ENCODE measurements at places on chromosomes 5 and 9.

DNA sequence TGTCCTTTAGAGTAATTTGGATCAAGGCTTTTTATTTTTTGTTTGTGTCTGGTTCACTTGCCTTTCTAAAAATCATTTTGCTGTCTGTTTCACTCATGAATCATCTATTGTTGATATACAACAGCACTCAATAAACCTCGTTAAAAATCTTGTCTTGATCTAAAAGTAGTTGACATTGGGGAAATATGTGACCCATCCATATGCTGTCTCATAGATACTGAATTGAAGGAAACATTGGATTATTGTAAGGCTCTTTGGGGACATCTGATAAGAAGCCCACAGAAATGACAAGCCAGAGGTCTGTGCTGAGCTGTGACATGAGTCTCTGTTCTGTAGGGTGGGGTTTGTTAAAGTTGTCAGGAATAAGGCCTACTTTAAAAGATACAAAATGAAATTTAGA lies 208.0 kb downstream of the PDZD2 start:
- no peak for DNase-seq

DNA sequence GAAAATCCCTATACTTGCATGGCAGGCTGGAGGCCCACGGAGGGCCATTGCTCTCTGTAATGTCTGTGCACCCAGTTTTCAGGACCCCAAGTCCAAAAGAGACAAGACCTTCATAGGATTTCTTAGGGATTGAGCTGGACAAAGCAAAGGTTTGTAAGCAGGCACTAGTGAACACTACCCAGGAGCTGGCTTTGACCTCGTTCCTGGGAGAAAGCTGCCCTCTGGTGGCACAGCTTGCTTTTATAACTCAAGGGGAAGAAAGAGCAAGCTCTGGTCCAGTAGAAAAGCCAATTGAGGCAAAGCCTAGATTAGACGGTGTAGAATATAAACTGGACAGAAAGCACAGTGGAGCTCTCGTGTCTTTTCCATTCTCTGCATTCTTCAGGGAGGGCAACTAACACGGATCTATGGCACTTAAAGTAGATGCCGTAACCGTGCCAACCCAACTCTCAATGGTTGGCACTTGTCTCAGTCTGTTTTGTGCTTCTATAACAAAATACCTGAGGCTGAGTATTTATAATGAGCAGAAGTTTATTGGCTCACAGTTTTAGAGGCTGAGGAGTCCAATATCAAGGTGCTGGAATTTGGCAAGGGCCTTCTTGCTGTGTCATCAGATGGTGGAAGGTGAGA lies 7.9 kb downstream of the GABRP start:
- peak; percentile 25 for DNase-seq

DNA sequence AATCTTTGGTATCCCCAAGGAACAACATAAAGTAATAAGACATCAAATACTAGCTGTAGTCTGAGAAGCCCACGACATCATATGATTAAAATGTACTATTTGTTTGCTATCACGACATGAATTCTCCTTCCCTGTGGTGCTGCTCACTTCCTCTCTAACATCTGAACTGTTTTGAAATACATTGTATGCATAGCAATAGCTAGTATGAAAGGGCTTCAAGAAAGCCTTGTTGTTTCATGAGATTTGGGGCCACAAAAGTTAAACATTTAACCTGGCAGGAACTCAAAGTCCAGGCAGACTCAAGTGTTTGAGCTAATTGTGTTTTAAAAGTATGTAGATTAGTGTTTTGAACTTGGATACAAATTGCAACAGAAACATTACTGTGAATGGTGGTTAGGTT lies 237.4 kb upstream of the PTGER4 start:
- peak; percentile 79 for DNase-seq

DNA sequence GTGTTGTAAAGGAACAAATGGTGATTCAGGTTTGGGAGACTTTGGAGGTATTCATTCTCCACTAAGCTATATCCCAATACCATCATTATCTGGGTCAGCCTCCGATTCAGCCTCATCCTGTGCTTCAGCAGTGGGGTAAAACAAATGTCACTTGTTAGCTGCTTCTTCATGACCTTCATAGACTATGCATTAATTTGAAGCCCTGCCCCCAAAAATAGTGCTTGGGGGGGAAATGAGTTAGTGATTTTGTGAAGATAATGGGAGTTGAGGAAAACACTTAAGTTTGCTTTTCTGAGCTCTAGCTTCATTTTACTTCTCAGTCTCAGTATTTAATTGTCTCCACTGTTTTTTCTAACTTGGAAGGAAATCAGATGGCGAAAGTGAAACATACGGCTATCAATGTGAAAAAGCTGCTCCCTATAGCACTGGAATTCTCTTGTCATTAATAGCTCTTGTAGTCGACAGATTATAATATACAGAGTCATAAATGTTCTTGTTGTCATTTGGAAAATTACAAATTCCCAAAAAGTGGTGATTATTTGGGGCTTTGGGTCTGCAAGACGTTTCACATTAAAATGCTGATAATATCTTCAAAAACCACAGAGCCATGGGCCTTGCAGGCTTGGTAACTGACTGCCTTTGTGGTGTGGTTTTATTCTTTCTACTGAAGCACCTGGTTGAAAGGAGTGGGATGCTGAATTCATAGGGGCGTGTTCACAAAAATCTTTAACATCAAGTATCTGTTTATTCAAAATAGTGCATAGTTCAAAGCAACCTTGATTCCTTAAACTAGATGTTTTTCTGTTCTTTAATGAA lies 40.0 kb downstream of the PIK3R1 start:
- DNase-seq, result no peak

- no peak for DNase-seq
These were observed 5.4 kb upstream of the HMHB1 start for GRCh38 chr5:143806579-143806978.

DNA sequence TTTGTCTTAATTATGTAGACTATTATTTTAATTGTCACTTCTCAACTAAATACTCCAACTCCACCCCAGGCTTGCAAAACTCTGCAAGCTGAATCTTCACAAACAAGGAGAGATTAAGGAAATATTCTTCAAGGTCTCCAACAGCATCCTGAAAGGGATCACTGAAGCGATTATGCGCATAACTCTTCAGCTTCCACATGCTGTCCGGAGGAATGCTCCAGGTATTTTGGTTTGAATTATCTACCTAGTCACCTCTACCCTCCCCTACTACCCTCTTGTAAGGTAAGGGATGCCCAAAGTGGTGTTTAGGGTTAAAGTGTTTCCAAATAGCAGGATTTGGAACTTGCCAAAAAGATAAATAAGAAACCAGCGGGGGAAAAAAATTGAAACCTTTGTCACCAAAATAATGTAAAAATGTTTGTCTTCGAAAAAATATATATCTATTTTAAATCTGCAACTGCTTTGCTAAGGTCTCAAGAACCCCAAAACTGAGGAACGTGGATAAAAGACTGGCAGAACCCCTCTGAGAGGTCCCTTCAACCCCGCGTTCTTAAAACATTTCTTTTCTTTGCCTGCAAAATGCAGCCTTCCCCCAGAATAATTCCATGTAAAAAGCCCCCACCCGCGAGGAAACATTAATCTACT lies 11.6 kb downstream of the PTCH1 start:
- no peak for DNase-seq

DNA sequence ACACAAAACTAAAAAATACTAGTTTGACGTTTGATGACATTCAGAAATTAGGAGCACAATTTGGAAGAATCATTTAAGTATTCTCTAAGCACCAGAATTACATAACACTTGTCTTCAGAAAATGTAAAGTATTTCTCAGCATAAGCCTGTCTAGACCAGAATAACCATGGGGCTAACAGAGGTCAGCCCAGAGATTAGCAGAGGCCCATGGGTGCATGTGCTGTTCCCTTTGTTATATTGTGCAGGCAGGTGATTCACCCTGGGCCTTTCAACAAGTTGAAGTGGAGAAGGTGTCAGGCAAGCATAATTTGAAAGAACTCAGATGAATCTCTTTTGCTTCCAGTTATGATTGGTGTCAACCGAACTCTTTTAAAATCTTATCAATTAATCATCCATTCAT lies 227.9 kb downstream of the LURAP1L start:
- no peak for DNase-seq

GRCh38 chr9:122325124-122325523 lies 45.7 kb upstream of the PTGS1 start:
- no peak for DNase-seq

- DNase-seq, result no peak
These were observed 500.2 kb downstream of the SPOCK1 start for GRCh38 chr5:136998854-136999357.

DNA sequence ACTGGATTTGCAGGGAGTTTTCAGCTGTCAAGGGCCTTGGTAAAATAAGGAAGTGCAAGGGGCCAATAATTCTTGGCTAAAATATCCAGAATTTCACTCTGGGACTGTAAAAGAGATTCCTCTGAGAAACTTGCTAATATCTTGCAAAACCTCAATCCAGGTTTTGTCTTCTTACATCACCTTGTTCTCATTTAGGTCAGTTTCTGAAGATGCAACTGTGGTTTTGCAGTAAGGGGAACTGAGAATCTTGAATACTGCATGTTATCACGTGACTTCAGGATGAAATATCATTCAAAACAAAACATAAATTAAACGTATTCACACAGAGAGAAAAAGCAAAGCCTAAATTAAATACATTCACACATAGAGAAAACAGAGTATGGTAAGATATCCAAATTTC lies 35.0 kb upstream of the RIC1 start:
- no peak for DNase-seq

DNA sequence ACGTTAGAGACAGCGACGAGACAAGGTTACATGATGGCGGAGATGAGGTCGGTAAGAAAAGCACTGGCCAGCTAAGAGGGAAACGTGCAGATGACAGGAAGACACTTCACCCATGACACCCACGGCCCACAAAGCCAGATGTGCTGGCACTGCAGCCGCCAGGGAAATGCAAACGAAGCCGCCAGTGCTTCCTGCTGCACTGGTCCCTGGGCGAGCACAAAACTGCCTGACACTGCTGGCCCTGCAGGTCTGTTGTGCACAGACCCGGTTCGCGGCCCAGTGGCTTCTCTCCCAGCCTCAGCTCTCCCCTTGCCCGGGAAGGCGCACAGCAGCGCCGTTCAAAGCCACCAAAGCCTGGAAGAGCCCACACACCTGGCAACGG lies 20.3 kb downstream of the QSOX2 start:
- DNase-seq, result no peak

DNA sequence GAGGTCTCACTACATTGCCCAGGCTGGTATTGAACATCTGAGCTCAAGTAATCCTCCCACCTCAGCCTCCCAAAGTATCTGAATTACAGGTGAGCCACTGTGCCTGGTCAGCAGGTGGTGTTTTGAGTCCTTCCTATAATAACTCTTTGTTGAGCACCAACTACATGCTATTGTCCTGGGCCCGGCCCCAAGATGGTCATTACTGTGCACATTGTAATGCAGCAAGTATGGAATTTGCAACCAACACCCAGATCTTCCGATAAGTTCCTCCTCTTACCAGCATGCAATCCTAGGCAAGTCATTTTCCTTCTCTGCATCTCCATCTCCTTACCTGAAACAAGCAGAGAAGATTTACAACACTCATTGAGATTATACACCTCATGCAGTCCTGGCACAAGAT lies 510.3 kb upstream of the KLF4 start:
- DNase-seq, result no peak

DNA sequence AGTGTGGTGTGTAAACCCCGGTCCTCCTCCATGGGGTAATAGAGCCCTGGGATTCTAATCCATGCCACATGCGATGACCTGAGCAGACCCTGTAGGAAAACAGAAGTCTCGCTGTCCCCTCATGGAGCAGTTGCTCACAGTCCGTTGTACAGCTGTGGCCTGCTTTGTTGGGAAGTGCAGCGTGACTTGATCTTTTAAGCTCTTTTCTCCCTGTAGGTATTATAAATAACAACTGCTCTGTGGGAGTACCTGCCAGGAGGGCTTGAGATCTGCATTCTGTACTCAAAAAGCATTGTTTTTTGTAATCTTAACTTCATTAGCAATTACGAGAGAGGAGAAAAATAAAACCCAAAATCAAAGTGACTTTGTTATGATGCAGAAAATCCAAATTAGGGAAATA lies 17.3 kb downstream of the MEGF10 start:
- no peak for DNase-seq

- no peak for DNase-seq
These were observed 121.1 kb downstream of the BOD1 start for GRCh38 chr5:173495225-173495904.

GRCh38 chr9:116697362-116697761 lies 10.3 kb downstream of the TRIM32 start:
- DNase-seq, result no peak

GRCh38 chr9:17556255-17556654 lies 22.6 kb upstream of the SH3GL2 start:
- DNase-seq, result no peak

DNA sequence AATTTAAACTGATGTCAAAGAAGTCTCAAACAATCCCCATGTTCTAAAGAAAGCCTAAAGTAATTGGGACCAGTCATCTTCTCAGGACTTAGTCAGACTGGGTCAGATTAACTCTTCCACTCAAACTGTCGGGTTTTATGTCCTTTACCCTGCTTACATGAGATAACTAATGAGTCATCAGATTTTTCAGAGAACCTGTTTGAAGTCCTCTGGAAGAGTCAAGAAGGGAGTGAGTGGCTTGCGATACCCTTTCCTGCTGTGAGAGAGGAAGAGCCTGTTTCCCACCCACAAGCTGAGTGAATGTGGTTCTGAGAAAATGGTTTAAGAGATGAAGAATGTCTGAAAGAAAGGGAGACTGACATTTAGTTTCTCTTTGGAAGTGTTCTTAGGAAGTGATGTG lies 1866.7 kb upstream of the C9orf72 start:
- no peak for DNase-seq

DNA sequence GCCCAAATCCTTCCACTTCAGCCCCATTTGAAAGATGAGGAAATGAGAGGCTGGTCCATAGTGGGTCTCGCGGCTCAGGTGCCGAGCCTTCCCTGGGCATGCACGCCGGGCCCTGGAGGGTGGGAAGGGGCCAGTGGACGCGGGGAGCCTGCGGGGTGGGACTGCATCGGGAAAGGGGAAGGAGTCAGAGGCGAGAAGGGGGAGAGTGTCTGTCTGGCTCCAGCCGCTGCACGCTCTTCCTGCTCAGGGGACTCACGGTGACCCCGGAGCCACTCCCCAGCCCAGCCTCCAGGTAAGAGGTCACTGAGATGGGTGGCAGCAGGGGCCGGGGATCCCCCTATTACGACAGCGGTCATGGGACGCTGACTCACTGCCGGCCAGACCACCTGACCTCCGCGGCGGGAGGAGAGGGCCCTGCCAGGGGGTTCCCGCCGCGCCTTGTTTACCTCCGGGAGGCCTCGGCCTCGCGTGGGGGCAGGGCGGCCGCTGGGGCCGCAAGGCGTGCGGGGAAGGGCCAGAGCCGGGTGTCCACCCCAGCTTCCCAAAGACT lies 1.9 kb upstream of the SQSTM1 start:
- DNase-seq, result peak; percentile 97

GRCh38 chr5:90875456-90875855 lies 316.9 kb downstream of the ADGRV1 start:
- DNase-seq, result no peak

Measured in HuH-7 (cell line).